ENCODE measurements at places on chromosomes 7 and 10.

DNA sequence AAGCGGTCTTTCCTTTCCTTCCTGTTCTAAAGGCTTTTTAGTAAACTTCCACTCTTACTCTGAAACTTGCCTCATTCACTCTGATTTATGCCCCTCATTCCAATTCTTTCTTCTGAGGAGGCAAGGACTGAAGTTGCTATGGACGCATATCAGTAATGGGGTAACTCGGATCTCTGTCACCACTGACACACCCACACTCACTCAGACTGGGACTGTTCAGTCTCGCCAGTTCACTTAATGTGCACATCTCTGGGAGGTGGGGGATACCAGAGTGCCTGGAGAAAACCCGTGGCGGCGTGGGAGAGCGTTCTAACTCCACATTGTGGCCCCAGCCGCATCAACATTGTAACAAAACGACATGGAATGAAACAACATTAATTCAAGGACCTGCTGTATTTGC lies 1139.3 kb upstream of the CELF2 start:
- DNase-seq, result no peak

GRCh38 chr7:117951285-117951684 lies 78.0 kb upstream of the CTTNBP2 start:
- no peak for DNase-seq

GRCh38 chr7:14902589-14903067 lies at the start of gene DGKB:
Gene DGKB (minus strand): TSS chr7:14902751.
- DNase-seq, result no peak

GRCh38 chr7:134724606-134725005 lies 54.8 kb upstream of the CALD1 start:
- DNase-seq, result no peak

DNA sequence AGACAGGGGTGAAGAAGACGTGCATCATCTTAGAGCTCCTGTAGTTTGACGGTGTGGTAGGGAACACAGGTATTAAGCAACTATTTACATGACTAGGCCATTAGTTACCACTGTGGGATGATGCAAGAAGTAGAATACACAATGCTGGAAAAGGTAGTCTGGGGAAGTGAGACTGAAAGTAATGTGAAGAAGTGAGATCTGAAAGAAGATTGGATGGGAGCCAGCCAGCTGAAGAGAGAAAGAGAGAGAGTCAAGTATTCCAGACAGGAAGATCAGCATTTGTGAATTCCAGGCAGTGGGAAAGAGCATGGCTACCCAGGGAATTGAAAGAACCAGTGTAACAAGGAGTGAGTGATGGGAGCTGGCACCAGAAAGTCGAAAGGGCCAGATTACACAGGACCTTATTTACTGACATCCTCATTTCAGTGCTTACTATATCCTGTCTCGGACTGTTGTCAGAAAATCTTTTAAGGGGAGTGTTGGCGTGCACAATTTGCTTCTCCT lies 4.0 kb upstream of the CFAP58 start:
- no peak for DNase-seq

GRCh38 chr7:64871761-64872160 lies 31.3 kb upstream of the ZNF273 start:
- DNase-seq, result no peak

- no peak for DNase-seq
Measured at GRCh38 chr7:100437150-100438100, 1.1 kb upstream of the PPP1R35 start.

- DNase-seq, result no peak
Measured at GRCh38 chr7:33807779-33808482, 97.4 kb upstream of the BMPER start.

DNA sequence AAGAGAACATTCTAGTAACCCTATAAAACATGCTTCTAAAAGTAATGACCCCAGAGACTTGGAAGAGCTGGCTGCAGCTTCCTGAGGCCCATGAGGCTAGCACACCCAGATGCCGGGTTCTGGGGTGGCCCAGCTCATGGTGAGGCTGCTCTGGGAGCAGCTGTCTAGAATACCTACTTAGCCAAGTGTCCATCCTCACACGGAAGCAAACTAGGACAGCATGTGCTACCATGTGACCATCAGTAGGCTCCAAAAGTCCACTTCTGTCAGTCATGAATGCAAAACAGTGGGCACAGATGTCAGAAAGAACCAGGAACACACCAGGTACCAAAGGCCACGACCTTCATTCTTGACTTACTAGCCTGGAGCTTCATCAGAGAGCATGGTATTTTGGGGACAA lies 32.4 kb downstream of the CTBP2 start:
- DNase-seq, result no peak

DNA sequence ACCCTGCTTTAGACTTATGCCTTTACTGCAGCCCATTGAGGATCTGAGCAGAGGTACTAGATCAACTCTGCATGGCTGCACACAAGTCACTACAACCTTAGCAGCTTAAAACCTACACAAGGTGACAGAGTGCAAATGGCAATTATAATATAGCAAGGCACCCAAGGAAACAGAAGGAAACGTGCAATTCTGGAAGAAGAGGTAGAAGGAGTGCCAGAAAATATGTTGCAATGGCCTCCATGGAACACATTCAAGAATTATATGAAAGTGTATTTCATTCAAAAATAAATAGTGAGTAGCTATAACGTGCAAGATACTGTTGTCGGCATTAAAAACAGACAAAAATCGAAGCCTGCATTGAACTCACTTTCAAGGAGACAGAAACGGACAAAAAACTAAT lies 2.9 kb upstream of the AKR1C8 start:
- DNase-seq, result no peak

DNA sequence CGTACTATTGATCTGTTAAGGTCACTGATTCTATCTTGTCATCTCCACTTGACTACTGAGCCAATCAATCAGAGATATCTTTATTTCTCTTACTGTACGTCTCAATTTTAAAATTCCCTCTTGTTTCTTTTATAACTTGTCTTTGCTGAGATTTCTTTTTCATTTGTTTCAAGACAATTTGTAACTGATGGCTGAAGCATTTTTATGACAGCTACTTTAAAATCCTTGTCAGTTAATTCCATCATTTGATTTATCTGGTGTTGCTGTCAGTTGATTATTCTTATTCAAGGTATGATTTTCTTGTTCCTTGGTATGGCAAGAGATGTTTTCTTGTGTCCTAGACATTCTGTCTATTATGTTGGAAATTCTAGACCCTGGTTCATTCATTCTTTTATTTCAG lies 76.6 kb downstream of the TYW1B start:
- DNase-seq, result no peak

DNA sequence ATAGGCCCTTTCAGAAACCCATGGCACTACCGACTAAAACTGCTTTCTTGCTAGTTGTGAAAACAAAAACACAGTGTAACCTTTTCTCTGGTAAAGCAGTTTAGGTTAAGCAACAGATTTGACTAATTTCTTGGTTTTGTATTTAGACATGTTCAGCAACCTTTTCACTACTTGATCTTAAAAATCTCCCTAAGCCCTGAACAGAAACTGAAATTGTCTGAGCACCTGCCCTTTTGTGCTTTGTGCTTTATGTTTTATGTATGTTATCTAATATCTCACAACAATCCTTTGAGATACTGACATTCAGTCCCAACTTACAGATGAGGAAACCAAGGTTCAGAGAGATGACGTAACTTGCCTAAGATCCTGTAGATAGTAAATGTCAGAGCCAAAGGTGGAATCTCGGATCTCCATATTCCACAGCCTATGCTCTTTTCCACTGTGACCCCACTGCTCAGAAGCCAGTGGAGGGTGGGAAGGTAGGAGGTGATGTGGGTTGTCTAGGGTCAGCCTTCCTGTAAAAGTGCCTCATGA lies 146.6 kb downstream of the LCOR start:
- no peak for DNase-seq

DNA sequence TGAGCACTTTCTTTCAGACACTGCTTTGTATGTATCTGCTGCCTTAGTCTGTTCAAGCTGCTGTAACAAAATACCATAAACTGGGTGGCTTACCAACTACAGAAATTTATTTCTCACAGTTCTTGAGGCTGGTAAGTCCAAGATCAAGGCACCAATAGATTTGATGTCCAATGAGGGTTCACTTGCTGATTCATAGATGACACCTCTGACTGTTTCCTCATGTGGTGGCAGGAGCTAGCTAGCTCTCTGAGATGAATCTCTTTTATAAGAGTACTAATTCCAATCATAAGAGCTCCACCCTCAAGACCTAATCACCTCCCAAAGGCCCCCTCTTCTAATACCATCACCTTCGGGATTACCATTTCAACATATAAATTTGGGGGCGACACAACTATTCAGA lies 76.6 kb upstream of the ADO start:
- DNase-seq, result no peak

GRCh38 chr10:3034616-3035015 lies 32.7 kb upstream of the PFKP start:
- DNase-seq, result no peak

- DNase-seq, result no peak
Measured at GRCh38 chr7:38102507-38102906, 75.5 kb upstream of the STARD3NL start.
